Activated CD4-positive, CD25-positive, alpha-beta regulatory T cell treated with anti-CD3 and anti-CD28 coated beads, Interleukin-2, amount 50 U/mL, for 72 hours (primary cell): ENCODE measurements at places on chromosomes 2 and 18.

DNA sequence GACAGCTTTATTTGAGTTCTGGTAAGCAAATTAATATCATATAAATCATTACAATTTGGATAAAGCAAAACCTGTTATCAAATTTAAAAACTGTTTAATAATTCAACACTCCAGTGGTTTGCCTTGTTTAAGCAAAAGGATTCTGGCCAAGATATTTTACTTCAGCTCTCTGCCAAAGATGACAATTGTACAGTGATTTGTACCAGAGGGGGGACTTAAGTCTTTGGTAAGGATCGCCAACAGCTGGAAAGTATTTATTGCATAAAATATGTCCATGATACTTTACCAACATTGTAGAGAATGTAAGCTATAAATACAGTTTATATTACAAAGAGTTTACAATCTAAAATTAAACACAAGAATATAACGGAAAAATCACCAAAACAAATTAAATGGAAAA is 13.8 kb downstream of the PREPL start:
- DNase-seq = no peak

DNA sequence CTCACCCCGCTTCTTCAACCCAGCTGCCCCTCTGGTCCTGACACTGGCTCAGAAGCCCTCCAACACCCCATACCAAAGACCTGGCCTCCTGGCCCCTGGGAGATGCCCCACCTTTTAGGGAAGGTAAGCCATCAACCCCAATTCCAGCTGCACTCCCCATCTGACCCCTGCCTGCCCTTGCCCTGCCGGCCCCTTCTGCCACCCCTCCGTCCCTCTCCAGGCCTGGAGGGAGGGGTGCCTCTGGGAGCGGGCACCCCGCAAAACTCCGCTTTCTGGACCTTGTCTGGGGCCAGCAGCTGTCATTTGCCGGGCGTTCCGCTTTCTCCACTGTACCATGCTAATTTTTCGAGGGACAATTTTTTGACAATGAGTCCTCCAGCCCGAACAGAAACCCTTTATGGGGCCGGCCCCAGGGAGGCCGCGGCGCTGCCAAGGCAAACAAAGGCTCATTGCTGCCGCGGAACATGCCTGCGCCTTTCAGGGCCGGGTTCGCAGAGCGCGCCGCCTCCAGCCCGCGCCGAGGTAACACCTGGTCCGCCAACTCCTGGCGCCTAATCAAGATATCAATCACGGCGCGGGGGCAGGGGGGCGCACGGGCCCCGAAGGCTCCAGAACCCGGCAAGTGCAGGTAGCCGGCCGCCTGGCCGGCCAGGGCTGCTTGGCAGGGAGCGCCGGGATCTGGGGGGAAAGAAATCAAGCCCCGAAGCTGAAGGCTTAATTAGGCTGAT is 96.0 kb downstream of the INHBB start:
- DNase-seq = no peak

DNA sequence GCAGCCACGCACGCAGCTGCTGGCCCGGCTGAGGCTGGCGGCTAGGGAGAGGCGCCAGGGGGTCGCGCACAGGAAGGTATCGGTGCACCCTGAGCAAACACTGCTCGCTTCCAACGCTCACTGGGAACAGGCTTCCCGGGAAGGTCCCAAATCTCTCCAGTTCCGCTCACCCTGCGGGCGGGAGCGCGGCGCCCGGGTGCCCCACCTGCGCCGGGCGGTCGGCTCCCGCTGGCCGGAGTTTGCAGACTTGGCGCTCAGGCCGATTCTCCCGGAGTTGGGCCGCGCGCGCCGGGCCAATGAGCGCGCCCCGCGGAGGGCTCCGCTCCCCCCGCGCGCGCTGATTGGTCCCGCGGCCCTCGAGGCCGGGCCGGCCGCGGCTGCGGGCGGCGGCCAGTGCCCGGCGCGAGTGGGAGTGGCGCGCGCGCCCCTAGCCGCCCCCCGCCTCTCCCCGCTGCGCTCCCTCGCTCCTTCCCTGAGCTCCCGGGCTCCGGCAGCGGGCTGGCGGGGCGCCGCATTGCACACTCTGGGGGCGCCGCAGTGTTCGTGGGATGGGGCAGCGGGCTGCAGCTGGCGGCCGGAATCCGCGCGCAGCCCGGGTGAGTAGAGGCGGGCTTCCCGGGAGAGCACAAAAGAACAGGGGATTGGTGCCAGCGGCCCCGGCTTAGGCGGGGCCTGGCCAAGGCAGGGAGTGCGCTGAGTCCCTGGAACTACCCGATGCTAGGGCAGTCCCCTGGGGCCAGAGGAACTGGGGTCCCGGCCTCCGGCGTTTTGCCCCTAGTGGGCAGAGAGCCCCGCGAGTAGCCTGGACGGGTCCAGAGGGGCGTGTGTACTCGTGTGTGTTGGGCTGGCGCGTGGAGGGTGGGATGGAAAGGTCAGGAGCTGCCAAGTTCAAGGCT is at the start of gene LYPD6:
LYPD6 (plus strand) TSS at position 461 of the 896 bp plus-strand sequence. CDS start 107,122 bp downstream, outside the sequence.
- DNase-seq = no peak

DNA sequence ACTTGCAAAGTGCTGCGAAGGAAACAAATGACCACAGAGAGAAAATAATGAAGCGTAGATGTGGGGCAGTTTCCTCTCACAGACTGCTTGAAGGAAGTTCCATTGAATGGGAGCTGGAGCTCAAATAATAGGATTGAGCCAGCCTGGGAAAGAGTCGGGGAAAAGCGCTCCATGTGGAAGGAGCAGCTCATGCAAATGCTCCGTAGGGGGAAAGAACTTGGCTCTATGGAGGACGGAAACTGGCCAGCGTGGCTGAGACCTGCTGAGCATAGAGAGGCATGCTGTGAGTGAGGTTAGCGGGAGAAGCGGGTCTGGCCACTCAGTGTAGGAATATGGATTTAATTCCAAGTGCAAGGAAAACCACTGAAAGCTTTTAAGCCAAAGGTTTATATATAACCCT is 28.6 kb upstream of the VIT start:
- no peak for DNase-seq

DNA sequence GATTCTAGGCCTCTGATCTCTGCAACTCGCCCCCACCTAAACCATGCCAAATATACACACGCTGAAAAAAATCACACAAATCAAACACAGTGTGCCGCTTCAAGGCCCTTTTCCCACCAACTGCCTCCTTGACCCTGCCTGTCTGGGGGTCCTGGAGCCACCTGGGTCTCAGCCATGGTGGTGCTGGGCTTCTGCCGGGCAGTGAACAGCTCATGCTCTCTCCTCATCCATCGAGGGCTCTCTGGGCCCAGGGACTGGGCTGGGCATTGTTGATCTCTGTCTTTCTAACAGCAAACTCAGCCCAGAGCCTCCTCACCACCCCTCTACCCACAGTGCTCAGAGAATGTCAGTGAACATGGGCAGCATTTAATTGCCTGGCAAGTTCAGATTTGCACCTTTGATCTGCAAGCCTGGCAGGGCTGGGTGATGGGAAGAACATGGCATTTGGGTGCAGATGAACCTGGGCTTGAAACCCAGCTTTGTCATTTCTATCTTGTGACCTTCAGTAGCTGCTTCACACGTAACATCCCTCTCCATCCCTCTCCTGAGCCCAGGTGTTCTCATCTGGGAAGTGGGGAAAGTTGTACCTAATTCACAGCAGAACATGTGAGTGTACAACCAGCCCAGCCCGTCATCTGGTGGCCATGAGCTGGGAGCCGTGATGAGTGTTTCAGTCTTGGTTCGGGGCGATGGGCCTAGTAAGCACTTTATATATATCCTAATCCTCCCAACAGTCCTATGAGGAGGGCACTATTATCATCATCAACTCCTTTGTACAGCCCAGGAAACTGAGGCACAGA is 46.1 kb downstream of the SDC1 start:
- no peak for DNase-seq

GRCh38 chr2:201008296-201008829 is 44.9 kb upstream of the ORC2 start:
- DNase-seq = no peak

DNA sequence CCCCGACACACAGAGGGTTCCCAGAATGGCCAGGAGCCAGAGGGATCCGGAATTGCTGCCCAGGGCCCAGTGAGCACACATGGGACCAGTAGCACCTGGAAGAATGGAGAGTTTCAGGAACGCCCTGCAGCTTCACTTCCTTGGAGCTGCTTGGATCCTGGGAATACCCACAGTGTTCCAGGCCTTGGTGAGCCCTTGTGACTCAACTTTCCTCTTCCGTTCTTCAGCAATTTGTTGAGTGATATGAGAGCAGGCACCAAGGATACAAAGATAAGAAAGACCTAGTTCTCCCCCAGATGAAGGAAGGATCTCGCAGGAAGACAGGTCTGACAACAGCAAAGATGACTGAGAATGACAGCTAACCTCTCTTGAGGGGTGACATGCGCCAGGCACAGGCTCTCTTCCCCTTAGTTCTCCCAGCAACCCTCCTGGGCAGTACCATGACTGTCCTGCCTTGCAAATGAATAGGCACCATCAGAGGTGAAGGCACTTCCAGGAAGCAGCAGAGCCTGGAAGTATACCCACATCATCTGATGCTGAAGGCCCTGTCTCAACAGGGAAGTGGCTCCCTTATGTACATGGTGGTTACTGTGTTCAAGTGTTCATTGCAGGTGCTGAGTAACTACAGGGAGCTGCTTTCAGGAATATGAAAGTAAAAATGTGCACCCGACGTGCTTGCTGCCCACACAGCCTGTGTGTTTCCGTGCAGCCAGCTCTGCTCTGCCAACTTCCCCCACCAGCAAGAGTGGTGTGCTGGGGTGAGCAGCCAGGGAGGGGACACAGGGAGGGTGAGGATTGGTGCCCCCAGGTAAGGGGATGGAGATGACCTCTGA is 116.2 kb downstream of the STPG4 start:
- DNase-seq = no peak

DNA sequence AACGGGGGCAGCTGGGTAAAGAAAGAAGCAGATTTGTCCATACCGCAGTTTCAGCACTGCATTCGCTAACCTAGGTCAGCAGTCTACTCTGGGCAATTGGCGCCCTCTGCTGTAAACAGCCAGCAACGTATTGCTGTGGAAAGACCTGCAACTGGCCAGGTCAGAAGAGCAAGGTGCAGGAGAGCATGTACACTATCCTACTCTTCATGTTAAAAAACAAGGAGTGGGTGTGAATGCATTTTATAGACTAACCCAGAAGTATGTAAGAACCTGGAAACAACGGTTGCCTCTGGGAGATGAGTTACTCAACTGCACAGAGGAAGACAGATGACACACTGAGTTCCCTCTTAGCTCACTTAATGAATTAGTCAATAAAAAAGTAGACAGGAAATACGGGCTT is 6.2 kb downstream of the MRPS5 start:
- DNase-seq = peak; percentile 71

DNA sequence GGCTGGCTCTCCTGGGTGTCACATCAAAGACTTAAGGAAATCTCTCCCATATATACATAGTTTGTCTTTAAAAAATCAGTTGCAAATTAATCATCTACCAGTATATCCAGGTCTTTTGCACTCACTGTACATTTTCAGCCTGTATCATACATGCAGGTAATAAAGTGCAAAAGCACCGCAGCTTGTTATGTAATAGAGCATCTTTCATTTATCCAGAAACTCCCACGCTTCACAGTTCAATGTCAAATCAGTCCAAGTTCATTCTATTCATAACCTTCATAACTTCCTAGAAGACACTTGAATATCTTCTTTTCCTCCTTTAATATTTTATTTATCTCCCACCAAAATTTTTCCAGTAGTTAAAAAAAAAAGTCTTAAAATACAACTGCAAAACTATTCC is 89.6 kb upstream of the KCTD1 start:
- no peak for DNase-seq

DNA sequence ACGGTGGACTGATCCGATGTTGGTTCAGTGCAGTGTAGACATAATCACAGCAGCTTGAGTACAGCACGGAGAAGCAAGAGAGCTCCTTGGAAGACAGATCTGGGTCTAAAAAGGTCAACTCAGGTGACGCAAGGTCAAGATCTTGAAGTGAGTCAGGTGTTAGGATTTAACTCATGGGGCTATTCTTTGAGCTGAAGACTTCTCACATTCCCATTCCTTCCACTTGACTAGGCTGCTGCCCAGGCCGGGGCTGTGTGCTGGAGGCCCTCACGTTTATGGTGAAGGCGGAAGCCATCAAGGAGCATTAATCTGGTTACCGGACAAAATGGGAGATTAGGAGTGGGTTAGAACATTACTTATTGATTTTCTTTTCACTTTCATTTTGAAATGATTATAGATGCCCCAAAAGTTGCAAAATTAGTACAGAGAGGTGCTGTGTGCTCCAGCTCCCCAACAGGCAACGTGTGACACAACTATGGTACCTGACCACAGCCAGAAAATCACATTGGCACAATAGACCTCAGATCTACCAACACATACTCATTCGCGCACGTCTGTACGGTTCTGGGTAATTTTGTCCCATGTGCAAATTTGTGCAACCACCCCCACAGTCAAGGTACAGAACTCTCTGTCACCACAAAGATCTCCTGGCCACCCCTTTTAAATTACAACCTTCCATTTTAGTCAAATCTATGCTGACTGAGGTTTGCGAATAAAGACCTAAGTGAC is 77.6 kb upstream of the SEC11C start:
- DNase-seq = no peak

- no peak for DNase-seq
These were observed 58.4 kb downstream of the ITGB1BP1 start for GRCh38 chr2:9364791-9365497.

GRCh38 chr2:13000664-13001363 is 284.1 kb downstream of the TRIB2 start:
- DNase-seq = no peak

- DNase-seq = no peak
These were observed 679.7 kb downstream of the METTL4 start for GRCh38 chr18:1891641-1892040.

- no peak for DNase-seq
These were observed 46.8 kb downstream of the GFPT1 start for GRCh38 chr2:69340101-69340775.

- DNase-seq = no peak
These were observed 172.8 kb downstream of the RNF144A start for GRCh38 chr2:7089898-7090510.

DNA sequence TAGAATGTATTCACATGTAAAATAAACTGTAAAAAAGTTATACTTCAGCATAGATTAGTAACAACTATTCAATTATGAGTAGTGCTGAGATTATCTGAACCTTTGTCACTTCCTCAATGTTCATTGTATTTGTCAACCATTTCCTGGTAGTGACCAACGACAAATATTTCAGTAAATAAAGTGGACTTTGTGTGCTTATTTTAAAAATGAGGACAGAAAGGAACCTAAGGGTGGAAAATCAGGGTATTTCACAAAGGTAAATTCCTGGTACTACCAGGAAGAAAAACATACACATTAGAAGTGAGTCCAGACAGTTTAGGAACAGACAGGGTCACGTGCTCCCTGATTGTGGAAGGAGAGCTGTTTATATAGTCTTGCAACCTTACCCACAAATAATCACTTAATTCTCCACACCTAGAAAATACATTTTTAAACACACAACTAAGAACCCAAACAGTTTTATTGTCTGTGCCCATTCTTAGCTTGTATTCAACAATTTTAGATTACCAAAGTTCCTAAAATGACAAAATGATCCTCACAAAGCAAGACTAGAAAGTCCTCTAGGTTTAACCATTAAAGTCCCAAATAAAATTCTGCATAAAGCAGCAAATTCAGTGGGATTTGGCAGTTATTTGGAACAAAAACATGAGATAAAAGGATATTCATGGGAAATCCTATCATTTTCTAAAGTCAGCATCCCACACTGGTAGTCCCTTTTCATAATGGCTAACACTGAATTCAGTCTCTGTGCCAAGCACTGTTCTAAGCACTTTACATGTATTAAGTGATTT is 28.2 kb downstream of the PELI1 start:
- DNase-seq = no peak

- DNase-seq = no peak
These were observed 75.3 kb downstream of the ARHGEF4 start for GRCh38 chr2:130911996-130912395.

- DNase-seq = no peak
These were observed 46.3 kb upstream of the RALBP1 start for GRCh38 chr18:9428862-9429661.
